ENCODE measurements at places on chromosomes 3 and 15.

GRCh38 chr3:138234401-138235179, 47.5 kb downstream of the ARMC8 start:
- no peak for DNase-seq

GRCh38 chr3:156693166-156693565, 18.8 kb downstream of the TIPARP start:
- DNase-seq: no peak

GRCh38 chr3:71726146-71726545, 944 bp upstream of the EIF4E3 start:
- DNase-seq: no peak

DNA sequence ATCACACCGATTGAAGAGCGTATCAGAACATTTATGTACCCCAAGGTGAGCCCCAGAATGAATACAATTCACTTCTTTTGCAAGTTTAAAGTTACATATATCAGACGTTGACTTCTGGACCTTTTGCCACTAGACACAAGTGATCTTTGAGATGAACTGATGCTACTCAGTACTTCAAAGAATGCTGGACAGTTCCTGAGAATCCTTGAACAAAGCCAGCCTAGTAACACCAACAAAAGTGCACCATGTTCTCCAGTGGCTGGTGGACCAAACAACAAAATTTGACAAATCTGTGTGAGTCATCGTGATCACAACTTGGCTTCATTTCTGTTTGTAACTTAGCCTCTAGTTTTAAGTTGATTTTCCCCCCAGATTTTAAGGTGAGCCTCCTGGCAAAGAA, 355.7 kb downstream of the SOX2 start:
- DNase-seq: no peak

DNA sequence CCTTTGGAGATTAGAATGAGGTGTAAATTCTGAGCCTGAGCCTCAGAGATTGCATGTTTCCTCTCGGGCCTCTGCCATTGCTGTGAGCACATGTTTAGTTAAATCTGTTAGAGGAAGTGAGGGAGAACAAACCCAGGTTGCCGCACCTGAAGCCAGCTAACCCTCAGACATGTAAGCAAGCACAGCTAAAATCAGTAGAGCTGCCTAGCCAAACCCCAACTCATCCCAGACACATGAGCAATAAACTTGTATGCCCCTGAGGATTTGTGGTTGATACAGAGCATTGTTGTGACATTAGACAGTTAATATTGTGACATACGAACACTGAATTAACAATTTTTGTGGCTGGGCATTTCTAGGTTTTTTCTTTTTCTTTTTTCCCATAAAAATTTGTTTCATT, 41.9 kb downstream of the NMD3 start:
- no peak for DNase-seq

GRCh38 chr3:27758083-27758482, 36.0 kb upstream of the EOMES start:
- DNase-seq: no peak

DNA sequence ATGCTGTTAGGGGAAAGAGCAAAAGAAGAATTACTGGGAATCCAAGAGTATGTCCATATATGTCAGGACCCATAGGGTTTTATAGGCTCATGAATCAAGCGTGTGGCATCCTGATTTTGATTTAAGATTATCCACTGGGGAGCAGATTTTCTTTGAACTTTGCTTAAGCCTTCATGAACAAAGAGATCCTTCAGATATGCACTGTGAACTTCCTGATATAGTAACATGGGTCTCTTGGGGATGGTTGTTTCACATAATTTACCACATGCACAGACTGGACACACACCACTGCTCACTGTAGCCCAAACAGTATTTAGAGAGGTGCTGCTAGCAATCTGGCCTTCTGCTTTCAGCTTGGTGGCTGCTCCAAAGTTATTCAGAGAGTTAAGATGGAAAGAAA, 200.9 kb upstream of the ZPLD1 start:
- DNase-seq: no peak

DNA sequence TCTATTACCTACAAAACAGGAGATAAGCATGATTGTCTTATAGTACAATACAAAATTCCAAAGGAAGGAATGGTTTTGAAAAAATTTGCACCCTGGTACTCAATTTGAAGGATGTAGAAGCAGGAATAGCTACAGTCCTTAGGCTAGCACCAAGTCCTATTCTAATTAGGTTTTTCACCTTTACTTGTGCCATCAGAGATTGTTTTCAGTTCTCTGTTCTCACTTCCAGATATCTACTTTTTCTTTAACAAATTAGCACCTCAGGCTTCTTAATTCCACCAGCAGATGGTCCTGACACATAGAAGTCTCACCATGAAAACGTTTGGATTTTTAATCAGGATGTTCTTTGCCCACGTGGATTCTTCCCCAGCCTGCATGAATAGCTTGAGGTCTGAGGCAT, 43.8 kb downstream of the IL5RA start:
- no peak for DNase-seq

GRCh38 chr3:43442872-43443395, 156.6 kb downstream of the SNRK start:
- DNase-seq: no peak
